ENCODE measurements at places on chromosomes 7 and 10.
A peak's percentile ranks its signal among the peaks of the same experiment; 100 is the strongest.

- H3K36me3 ChIP-seq = no peaks in the 10 kb centered on the region
- peaks cover 8% of the 10 kb centered on the region for H3K27me3 ChIP-seq
- H3K4me3 ChIP-seq = no peak overlapping the region
- H3K27ac ChIP-seq = no peak overlapping the region
- DNase-seq = peak; percentile 39
Observed at GRCh38 chr7:93374345-93374940, 142.3 kb downstream of the VPS50 start.

- H3K27me3 ChIP-seq = no peaks in the 10 kb centered on the region
- peaks cover 3% of the 10 kb centered on the region for H3K4me1 ChIP-seq
- no peak overlapping the region for H3K4me3 ChIP-seq
- no peaks in the 10 kb centered on the region for H3K36me3 ChIP-seq
Observed at GRCh38 chr7:80520199-80520598, 8.3 kb upstream of the GNAT3 start.

- no peak overlapping the region for H3K4me3 ChIP-seq
- no peaks in the 10 kb centered on the region for H3K4me1 ChIP-seq
Observed at GRCh38 chr7:883055-884021, 7.0 kb downstream of the GET4 start.

DNA sequence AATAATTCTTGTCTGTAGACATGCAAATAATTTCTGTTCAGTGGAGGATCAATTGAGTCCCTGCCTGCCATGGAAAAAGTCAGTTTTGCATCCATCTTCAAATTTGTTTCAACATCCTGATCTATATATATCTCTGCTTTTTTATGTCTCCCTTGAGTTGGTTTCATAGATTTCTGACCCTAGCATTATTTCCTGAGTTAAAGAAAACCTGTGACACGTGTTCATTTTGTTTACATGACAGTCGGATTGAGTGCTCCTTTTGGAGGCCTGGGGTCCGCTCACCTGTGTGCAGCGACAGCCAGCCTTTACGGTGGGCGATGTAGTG is 674 bp downstream of the MRPS24 start:
- peaks cover 15% of the 10 kb centered on the region for H3K36me3 ChIP-seq

GRCh38 chr7:130180571-130181262 is 24.5 kb downstream of the TMEM209 start:
- H3K27ac ChIP-seq = no peak overlapping the region
- H3K36me3 ChIP-seq = no peaks in the 10 kb centered on the region
- no peaks in the 10 kb centered on the region for H3K4me1 ChIP-seq
- peak; percentile 85 for DNase-seq
- no peak overlapping the region for H3K4me3 ChIP-seq
- H3K27me3 ChIP-seq = no peaks in the 10 kb centered on the region

DNA sequence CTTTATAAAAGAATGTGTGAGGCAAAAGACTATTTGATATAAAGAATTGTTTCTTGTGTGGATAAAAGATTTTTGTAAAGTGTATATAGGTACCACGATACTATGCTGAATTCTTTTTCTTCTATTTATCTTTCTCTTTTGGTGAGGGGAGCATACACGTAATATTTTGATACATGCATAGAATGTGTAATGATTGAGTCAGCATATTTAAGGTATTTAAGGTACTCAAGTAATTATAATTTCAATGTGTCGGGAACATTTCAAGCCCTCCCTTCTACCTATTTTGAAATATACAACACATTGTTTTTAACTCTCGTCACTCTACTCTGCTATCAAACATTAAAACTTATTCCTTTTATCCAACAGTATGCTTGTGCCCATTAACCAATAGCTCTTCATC is 1221.6 kb upstream of the PHF14 start:
- no peaks in the 10 kb centered on the region for H3K4me1 ChIP-seq
- H3K27ac ChIP-seq = no peak overlapping the region

DNA sequence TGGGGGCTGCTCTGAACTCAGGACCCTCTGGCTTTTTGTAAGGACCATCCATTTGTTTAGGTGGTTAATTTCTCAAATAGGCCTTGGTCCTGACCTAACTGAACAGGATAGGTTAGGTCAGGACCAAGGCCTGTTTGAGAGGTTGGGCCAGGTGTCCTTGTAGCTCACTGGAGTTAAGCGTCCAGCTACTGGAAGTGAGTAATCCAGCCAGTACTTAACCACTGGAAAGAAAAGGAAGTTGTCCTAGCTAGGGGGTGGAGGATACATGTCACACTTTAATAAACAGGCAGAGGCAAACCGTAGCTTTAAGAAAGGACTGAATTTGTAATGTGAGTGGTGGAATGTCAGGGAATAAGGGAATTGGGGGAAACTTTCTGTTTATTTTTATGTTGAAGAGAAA is 96.0 kb downstream of the GPR85 start:
- H3K27me3 ChIP-seq = no peaks in the 10 kb centered on the region
- no peak overlapping the region for H3K4me3 ChIP-seq
- peak; percentile 67 for DNase-seq
- H3K4me1 ChIP-seq = peaks cover 9% of the 10 kb centered on the region

- no peaks in the 10 kb centered on the region for H3K4me1 ChIP-seq
- H3K4me3 ChIP-seq = peak overlapping the region; percentile 83
- peak; percentile 17 for DNase-seq
- H3K36me3 ChIP-seq = peaks cover 8% of the 10 kb centered on the region
- no peaks in the 10 kb centered on the region for H3K27me3 ChIP-seq
- H3K27ac ChIP-seq = peak overlapping the region; percentile 78
Observed at GRCh38 chr10:58385784-58386112, 538 bp downstream of the TFAM start.
